ENCODE measurements at places on chromosomes 11 and 22. TPM values are rescaled to one million over a fixed set of nuclear protein-coding genes. Genes with fewer than 3 reads are reported as not detected.
A peak's percentile ranks its signal among the peaks of the same experiment; 100 is the strongest.

DNA sequence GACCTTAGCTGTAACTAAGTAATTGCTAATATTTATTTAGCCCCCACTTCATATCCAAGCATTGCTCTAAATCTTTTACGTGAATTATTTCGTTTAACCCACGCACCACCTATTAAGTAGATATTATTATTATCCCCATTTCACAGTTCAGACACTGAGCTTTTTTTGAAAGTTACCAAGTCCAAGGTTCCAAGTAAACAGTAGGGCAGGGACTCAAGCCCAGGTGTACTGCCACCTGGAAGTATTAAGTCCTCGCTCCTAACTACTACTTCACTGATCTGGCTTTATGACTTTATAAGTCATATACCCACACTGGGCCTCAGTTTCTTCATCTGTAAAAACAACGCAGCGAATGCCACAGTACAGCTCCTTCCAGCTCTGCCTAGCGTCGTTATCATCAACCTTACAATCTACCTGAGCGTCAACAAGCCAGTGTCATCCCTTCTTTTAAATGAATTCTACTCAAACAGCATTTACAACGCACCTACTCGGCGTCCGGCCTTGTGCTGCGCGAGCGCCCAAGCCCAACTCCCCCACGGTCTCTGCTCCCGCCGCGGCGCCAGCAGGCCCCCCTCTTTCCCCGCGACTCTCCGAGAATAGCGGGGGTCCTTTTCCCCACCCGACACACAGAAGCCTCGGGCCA is 624 bp downstream of the TMEM41B start:
- peak; percentile 20 for DNase-seq

GRCh38 chr11:128487978-128488377 is 99.4 kb downstream of the ETS1 start:
- no peak for DNase-seq

The DGCR6 gene
- 1.3 TPM for total RNA-seq

The TMEM25 gene
- total RNA-seq, result 0.89 TPM

DNA sequence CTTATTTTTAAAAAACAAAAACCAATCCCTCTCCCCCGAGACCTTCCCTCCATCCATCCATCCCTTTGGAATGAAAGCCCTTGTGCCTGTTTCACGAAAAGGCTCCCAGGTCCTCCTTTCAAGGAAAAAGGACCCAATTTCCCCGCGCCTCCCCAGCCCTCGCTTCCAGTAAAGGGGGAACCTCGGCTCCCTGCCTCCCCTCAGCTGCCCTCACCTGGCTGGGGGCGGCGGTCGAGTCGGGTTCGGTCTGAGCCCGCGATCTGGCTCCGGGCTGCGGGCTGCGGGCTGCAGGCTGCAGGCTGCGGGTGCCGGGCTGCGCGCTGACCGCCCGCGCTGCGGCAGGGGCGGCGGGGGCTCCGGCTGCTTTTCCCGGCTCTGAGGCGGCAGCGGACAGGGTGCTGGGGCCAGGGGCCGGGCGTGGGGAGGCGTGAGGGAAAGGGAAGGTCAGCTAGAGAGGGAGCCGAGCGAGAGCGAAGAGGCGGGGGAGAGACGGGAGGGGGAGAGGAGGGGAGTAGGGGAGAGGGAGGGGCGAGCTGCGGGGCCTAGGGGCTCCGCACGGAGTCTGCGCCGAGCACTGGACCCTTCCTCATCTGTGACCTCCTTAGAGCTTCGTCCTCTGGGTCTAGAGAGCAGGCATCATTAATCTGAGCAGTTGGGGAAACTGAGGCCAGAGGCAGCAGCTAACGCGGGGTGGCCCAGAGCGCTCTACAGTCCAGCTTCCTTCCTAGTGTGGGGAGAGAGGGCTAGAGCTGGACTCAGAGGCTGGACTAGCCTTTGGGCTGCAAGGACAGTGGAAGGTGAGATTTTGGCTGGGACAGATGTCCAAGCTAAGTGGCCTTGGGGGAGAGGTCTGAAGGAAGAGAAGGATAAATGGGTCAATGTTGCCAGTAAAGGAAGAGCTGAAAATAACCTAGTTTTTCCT is at the start of gene C1QTNF4:
C1QTNF4 (minus strand) TSS at position 478 of the 922 bp plus-strand sequence. CDS start 3,601 bp downstream, outside the sequence.
- DNase-seq, result no peak

The OR52I1 gene
- not detected for total RNA-seq

DNA sequence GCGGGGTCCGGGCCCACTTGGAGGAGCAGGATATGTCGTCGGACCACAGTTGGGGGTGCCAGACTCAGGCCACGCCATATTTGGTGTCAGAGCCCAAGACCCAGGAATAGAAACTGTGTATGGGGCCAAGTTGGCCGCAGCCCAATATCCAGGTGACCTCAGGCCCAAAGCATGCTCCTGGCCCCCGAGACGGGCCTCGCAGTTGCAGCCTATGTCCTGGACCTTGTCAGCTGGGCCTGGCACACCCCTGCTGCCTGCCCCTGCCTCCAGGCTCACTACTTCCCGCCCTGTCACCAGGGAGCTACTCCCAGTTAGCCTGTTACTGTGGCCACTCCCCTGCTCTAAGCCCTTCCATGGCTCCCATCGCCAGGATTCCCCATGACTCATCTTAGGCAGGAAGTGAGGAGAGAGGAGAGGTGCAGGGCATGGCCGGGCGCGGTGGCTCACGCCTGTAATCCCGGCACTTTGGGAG is 23.1 kb downstream of the A4GALT start:
- peak; percentile 96 for DNase-seq

DNA sequence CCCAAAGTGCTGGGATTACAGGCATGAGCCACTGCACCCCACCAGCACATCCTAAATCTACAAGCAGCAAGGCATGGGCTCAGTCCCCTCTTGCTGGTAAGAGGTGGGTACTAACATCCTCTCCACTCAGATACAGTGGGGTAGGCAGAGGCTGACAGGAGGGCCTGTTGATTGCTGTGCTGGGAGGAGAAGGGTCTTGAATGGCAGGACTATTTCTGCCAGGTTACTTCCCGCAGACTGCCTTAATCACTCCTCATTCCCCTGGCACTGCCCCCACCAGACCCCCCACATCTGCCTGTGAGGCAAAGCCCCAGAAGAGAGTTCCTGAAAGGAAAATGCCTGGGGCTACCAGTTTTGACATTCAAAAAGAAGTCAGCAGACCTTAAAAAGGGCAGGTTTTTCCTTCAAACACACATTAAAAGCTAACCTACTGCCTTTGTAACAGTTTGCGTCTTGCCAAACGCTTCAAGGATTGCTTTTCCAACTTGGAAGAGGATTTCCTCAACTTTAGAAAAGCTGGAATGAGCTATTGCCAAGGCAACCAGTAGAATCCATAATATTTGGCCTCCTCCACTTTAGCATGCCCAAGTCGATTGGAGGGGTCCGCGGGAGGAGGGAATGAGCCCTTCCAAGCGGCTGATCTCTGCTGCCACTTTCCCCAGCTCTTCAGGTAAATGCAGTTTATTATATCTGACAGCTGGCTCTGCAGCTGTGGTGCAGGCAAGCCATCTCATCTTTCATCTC is 62.0 kb downstream of the FDX1 start:
- DNase-seq, result no peak

DNA sequence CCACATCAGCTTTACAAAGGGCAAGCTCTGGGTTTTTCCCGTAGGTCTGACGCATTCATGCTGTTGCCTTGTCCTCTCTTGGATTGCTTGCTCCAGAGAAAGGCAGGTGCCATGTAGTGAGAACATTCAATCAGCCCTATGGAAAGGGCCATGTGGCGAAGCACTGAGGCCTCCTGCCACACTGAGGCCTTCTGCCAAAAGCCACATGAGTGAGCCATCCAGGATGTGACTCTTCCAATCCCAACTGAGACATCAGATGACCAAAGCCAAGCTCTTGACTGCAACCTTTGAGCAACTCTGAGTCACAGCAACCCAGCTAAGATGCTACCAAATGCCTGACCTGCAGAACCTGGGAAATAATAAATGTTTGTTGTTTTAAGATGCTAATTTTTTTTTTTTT is 9.0 kb upstream of the PANX3 start:
- DNase-seq, result peak; percentile 48

DNA sequence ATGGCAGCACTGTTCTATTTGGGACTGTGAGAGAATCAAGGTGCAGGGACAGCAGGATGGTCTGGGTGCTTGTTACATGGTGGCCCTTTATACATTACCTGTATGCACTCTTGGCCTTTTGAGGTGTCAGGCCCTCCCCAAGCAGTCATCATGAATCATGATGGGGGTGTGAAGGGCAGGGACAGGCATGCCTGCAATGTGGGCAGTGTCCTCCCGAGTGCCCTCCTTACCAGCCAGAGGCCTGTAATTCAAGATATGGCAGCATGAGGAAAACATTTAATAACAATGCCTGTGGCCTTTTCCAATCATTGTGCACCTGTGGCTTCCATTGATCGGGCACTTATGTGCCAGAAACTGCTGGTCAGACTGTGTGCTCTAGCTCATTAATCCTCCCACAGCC is 25.5 kb upstream of the CYP2D6 start:
- no peak for DNase-seq

DNA sequence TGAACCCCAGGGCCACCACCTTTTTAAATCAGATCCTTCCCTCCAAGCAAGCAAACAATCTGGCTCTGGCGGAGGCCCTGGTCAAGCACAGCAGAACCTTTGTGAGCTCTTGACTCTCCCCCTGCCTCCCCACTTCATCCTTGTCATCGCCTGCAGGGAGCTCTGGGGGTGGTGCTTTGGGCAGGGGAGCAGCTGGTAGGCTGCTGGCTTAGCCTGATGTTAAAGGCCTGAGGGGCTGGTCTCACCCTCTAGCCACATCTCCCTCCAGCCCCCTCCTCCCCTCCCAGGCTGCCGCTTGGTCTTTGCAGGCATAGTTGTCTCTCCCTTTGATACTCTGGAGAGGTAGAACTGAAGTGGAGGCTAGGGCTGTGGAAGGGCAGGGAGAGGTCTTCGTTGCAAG is 50.9 kb downstream of the THAP12 start:
- no peak for DNase-seq

The CNGA4 gene
- total RNA-seq, result not detected

DNA sequence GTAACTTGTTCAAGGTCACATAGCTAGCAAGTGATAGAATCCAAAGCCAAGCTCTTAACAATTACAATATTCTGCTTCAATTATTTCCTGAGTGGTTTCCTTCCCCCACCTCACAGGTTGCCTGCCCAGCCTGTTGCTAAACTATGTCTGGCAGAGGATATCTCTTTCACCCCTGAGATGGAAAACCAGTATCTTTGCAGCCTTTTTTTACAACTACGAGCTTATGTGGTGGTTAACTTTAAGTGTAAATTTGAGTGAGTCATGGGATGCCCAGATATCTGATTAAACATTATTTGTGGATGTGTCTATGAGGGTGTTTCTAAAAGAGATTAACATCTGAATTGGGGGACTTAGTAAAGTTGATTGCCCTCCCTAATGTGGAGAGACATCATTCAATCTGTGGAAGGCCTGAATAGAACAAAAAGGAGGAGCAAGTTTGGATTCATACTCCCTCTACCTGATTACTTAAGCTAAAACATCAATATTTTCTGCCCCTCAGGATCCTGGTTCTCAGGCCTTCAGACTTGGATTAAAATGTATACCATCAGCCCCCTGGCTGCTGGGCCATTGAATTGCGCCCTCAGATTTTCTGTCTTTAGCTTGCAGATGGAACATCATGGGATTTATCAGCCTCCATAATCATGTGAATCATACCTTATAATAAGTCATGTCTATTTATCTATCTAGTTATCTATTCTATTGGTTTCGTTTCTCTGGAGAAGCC is 911.9 kb downstream of the METTL15 start:
- peak; percentile 14 for DNase-seq

- no peak for DNase-seq
Observed at GRCh38 chr11:93166862-93167261, 30.9 kb downstream of the SLC36A4 start.

DNA sequence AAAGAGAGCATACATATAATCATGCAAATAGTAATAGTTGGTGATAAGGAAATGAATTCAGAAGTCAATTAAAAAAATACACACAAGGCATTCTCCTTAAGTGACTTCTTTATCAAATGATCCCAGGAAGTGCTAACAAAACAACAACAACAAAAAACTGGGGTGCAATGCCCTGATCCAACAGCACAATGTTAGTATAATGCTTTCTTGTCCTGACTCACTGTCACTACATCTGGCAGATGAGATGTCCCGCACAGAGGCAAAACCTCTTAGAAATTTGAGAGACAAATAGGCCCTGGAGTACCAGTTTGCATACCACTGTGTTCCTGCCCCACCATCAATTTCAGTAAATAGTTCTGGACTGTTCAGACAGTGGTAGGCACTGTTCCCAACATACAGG is 11.0 kb upstream of the AMBRA1 start:
- DNase-seq, result no peak

- DNase-seq, result no peak
Observed at GRCh38 chr11:76786441-76787014, 3.4 kb downstream of the TSKU start.

- no peak for DNase-seq
Observed at GRCh38 chr11:93054279-93054678, 84.8 kb downstream of the MTNR1B start.

DNA sequence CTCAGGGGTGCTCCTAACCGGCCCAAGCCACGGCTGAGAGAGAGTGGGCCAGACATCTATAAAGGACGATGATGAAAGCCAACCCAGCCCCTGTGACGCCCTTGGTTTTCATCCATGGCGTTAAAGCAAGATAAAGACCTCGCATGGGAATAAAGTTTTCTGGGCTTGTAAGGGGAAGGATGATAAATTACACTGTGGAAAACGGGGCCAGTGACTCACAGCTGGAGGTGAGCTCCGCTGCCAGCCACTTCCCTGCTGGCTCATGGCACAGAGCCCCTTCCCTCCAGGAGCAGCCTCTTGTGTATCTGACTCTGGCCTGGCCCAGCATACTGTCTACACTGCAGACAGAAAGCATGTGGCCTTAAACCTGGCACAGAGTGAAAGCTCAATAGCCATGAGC is 503.2 kb upstream of the B3GAT1 start:
- DNase-seq, result peak; percentile 75

- no peak for DNase-seq
Observed at GRCh38 chr11:22177186-22177585, 15.7 kb upstream of the ANO5 start.

The SLC22A9 gene
- not detected for total RNA-seq

DNA sequence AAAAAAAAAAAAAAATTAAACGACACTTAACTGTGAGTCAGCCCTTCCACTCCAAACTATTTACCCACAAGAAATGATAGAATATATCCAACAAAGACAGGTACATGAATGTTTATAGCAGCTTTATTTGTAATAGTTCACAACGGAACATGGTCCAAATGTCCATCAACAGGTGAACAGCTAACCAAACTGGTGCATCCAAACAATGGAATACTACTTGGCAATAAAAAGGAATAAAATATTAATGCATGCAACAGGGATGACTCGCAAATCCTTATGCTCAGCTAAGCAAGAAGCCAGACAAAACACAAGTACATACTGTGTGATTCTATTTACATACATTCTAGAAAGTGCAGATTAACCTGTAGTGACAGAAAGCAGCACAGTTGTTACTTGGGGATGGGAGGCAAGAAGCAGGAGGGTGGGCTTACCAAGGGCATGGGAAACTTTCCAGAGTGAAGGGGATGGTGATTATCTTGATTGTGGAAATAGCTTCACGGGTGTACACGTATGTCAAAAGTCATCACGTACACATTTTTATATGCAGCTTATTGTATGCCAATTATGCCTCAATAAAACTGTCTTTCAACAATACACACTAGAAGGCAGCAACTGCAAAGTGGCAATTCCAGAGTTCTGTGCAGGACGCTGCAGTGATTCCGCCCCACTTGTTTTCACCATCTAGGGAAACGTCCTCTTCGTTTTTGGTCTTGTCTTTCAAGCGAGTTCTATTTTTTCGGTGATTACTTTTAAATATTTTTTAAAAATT is 6.7 kb upstream of the SF1 start:
- no peak for DNase-seq

The TTC36 gene
- not detected for total RNA-seq

GRCh38 chr11:103872748-103873147 is 163.7 kb upstream of the DDI1 start:
- no peak for DNase-seq

GRCh38 chr11:66546368-66546965 is at the start of gene ACTN3:
Gene ACTN3 (plus strand): TSS chr11:66546903. CDS start chr11:66546938, 35 bp downstream.
- DNase-seq, result no peak

GRCh38 chr11:61569701-61570100 is 11.2 kb downstream of the SYT7 start:
- DNase-seq, result no peak
